DMS153 (cell line): ENCODE measurements at places on chromosomes 7 and 10.

GRCh38 chr7:136353287-136353686 lies 376.1 kb upstream of the MTPN start:
- no peak for DNase-seq

GRCh38 chr7:41046776-41047175 lies 656.1 kb downstream of the INHBA start:
- peak; percentile 66 for DNase-seq

- DNase-seq = no peak
Observed at GRCh38 chr7:45984386-45985295, 63.6 kb upstream of the IGFBP3 start.

DNA sequence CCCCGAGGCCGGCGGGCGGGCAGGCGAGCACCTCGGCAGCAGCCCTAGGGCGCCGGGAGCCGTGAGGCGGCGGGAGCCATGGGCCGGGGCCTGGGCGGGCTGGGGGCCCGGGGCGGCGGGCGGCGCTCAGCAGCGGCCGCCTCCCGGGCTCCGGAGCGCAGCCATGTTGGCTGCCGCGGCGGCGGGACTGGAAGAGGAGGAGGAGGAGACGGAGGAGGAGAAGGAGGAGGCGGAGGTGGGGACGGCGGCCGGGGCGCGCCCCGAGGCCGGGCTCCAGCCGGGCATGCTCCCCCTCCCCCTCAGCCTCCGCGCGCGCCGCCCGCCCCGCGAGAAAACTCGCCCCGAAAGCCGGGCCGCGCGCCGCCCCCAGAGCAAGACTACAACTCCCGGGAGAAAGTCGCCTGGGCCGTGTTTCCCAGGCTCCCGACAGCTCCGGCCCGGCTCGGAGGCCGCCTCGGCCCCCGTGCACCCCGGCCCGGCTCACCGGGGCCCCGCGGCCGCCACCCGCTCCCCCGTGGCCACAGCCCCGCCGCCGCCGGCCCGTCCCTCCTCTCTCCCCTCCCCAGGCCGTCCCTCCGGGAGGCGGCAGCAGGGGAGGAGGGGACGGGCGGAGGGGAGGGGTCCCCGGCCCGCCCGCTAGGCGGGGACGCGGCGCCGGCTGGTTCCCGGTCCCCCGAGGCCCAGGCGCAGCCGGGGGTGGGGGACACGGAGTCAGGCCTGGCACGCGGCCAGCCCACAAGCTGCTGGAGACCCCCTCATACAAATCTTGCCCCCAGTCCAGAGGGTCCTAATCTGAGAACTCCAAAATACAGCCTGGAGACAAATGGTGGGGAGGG lies at the start of gene DLG5:
Gene DLG5 (minus strand): TSS at position 190 of the 836 bp plus-strand sequence. CDS start 235 bp downstream, outside the sequence.
- no peak for DNase-seq

DNA sequence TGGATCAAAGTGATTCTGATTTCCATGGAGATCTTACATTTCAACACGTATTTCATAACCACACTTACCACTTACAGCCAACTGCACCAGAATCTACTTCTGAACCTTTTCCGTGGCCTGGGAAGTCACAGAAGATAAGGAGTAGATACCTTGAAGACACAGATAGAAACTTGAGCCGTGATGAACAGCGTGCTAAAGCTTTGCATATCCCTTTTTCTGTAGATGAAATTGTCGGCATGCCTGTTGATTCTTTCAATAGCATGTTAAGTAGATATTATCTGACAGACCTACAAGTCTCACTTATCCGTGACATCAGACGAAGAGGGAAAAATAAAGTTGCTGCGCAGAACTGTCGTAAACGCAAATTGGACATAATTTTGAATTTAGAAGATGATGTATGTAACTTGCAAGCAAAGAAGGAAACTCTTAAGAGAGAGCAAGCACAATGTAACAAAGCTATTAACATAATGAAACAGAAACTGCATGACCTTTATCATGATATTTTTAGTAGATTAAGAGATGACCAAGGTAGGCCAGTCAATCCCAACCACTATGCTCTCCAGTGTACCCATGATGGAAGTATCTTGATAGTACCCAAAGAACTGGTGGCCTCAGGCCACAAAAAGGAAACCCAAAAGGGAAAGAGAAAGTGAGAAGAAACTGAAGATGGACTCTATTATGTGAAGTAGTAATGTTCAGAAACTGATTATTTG lies 15.3 kb downstream of the HNRNPA2B1 start:
- DNase-seq = no peak

- no peak for DNase-seq
Observed at GRCh38 chr7:133815611-133816210, 311.4 kb upstream of the LRGUK start.

GRCh38 chr10:92834986-92835385 lies 13.3 kb upstream of the EXOC6 start:
- no peak for DNase-seq

DNA sequence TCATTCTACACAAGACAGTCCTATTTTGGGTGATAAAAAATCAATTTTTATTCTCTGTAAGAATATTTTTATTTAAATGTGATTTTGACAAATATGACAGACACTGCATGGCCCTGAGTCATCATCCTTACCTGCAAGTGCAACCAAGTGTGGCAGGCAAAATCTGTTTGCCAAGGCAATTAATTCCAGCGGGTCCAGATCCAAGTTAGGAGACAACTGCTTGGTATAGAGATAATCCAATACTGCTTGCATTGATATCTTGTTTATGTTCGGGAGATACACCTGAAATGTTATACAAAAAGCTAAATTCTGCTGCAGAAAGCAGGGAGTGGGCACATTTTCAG lies 66.2 kb downstream of the RHOBTB1 start:
- no peak for DNase-seq

- DNase-seq = no peak
Observed at GRCh38 chr10:38038932-38039245, 28.4 kb downstream of the ZNF33A start.

GRCh38 chr7:107877731-107878382 lies 13.1 kb upstream of the DLD start:
- no peak for DNase-seq

DNA sequence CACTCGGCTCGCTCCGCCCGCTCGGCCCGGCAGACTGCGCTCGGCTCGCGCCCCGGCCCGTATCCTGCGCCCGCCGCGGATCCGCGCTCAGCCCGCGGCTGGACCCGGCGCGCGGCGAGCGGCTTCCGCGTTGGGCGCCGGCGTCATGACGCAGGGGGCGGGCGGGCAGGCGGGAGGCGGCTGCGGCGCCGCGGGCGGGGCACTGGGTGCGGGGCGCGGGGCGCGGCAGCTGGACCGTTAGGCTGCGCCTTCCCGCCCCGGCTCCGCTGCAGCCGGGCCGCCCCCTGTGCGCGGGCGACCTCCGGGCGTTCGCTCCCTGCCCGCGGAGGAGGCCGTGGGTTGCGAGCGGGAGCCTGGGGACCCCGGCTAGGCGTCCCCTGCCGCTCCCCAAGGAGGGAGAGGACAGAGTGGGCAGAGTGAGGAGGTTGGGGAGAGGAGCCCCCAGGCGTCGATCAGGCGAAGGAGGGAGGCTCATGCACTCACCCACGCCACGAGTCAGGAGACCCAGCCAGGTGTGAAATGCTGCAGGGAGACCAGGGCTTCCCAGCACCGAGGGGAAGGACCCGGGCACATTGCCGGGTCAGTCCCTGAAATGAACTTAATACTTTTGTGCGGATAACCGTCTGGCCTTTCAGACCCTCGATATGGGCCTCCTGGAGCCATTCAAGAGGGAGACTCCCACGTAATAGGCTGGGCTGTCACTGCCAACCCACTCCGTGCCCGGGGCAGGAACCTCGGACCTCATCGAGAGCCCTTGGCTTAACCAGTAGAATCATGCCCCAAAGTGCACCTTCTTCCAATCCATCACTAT lies at the start of gene PIP4K2A:
Gene PIP4K2A (minus strand): TSS at position 100 of the 811 bp plus-strand sequence. CDS start 252 bp downstream, outside the sequence.
- DNase-seq = no peak

- DNase-seq = no peak
Observed at GRCh38 chr7:131008840-131009711, 275.1 kb upstream of the KLF14 start.

DNA sequence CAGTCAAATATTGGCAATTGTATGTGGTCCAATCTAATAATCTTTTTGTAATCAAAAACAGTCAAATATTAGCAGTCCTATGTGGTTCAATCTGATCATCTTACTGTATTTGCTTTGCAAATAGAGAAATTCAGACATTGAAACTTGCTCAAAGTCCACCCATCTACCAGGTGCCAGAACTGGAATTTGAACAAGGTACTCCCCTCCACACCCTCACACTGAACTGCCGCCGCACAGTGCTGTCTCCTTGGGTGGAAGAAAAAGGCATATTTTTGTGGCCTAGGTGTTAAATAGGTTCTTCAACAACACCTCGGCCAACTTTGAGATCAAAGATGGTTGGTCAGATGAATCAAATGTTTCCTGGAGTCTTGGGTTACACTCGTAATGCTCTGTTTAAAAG lies 544.2 kb upstream of the GALNT17 start:
- no peak for DNase-seq
